SW480 (cell line): ENCODE measurements at places on chromosomes 6 and 20.

DNA sequence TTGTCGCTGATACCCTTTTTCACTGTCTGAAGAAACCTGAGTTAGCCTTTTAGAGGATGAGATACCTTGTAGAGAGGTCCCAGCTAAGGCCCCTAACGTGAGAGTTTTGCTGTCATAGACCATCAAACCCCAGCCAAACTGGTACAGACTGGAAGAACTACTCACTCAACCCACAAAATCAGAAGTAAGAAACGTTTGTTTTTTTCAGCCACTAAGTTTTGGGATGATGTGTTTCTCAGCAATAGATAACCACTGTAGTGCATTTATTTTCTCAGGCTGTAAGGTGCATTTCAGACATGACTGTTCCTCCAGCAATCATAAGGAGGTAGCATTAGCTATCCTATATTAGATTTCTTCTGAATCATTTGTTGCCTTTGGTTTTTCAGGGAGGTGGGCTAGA, 407.3 kb upstream of the FLRT3 start:
- DNase-seq = no peak

DNA sequence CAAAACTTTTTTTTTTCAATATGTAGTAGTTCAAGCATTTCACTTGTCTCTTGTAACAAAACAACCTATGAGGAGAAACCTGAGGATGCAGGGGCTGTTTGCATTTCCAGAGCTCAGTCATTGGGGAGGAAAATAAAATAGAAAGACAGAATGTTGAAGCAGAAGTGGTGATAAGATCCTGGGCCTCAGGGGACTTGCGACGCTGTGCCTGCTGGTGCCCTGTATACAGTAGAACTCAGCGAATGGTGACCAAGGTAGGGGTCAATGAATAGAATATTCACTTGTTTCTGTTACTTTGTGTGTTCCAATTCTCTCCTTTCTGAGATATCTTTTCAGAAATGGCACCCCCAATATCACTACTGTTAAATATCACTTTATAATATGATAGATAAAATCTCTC, 271.6 kb downstream of the FARS2 start:
- DNase-seq = no peak

DNA sequence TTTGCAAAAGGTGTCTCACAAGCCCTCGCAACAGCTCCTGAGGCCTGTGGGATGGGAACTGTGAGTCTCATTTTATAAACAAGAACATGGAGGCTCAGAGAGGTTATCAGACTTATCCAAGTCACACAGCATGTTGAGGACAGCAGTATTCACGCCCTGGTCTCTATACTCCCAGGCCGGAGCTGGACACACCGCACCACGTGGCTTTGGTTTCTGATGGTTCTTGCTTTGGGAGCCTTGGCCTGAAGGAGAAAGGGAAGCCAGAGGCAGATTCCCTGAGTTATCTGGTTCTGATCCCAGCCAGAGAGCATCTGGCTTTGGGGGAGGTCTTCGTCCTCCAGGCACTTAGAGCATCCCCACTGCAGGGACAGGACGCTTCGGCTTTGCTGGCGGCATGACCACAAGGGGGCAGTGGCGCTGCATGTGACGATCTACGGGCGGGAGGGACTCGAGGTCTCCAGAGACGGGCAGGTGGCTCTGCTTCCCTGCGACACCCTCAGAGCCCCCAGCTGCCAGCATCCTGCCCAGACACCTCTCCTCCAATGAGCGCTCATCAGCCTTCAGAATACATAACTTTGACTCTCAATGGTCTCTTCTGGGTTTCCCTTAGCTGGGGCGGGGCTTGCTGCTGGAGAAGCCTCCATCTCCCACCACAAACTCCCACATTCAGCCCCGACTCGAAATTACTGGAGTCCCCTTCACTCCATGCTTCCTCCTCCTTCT, 51.4 kb upstream of the SAYSD1 start:
- DNase-seq = peak; percentile 55

DNA sequence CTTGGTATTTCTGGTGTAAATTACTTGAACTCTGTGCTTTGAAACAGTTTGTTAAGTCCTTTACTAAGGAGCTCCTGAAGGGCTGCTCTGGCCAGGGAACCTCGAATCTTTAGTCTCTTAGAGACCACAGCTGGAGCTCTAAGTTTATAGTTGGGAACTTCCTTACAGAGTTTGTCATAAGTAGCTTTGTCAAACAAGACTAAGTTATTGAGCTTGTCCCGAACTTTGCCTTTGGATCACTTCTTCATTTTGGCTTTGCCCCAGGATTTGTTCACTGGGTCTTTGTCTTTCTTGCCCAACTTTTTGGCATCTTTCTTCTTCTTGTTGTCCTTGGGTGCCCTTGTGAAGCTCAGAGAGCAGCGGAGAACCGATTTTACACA, 64.8 kb downstream of the FAM50B start:
- DNase-seq = no peak

GRCh38 chr20:17827759-17828559, 128.2 kb downstream of the BANF2 start:
- DNase-seq = no peak

DNA sequence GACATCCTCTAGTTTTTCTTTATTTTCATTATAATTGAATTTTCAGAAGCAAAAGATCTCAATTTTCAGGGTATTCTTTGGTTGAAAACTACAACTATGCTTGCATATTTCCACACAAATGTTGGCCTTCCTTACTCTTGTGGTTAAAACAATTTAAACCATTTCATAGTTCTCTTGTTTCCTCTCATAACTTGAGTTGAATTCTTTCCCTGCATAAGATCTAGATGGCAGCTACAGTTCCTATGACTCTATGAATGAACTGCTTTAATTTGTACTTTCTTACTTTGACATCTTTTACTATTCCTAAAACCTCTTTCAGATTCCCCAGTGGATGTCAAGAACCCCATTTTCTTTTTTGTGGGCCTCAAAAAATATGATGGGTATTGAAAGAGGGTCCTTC, 564.5 kb downstream of the NKAIN2 start:
- no peak for DNase-seq

GRCh38 chr6:33430334-33430733, 10.5 kb downstream of the SYNGAP1 start:
- DNase-seq = no peak

- DNase-seq = no peak
These were observed 543.1 kb downstream of the PRKN start for GRCh38 chr6:162184465-162184864.

DNA sequence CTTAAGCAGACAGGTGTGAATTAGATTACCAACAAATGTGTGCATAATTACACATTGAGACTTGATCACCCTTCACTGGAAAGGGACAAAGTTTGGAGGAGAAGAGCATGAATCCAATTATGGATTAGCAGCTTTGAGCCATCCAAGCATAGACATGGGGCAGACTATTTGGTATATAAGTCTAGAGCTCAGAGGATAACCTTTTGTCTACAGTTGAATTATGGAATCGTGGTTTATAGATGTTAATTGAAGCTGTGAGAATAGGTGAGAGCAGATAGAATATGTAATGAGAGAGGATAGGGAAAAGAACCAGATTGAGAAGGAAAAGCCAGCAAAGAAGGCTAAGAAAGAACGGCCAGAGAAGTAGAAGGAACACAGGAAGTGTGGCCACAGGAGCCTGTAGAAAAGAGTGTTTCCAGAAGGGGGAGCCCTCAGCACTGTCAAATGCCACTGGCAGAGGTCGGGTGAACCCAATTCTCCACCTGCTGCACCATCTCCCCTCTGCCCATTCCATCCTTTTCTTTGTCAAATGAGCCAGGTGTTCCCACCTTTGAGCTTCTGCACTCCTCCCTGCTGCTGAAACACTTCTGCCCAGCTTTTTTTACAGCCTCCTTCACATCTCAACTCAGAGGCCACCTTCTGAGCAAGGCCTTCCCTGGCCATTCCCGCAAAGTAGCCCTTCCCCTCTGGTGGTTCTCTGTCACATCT, 7.3 kb downstream of the DNTTIP1 start:
- DNase-seq = peak; percentile 69

DNA sequence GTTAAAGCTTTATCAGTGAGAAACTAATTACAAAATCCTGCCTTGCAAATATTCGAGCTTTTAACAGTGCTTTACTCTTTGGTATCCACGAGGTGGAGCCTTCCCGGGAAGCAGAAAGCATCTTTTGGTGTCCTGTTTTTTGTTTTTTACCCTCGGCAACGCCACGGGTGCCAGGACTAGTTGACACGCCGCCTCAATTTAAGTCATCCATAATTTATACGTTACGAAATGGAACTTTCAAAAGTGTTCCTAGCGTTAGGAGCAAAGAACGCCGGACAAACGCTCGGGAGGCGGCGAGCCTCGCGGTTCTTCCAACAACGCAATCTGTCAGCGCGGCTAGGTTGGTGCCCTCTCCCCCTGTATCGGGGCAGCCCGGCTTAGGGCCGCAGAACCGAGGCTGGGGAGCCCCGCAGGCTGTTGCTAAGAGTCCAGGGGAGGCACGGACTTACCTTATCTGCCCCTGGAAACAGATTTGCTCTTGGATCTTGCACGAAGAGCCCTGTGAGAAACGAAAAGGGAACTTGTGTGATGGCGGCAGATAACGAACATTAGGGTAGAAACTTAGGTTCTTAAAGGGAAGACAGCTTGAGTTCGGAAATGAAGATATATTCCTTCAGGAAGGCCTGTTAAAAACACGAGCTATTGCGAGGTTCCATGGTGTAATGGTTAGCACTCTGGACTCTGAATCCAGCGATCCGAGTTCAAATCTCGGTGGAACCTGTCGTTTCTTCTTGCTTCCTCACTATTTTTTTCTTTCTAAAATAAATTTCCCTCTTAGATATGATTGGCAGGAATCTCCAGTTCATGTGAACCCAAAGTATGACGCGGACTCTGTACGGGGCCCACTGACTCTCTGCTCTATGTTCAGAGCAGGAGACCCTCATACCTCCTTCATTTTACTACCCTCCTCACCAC, 46.2 kb upstream of the ZNF184 start:
- DNase-seq = peak; percentile 85

GRCh38 chr6:136793363-136793762, 1.1 kb upstream of the MAP3K5 start:
- DNase-seq = no peak

GRCh38 chr6:7726416-7727085, 652 bp downstream of the BMP6 start:
- peak; percentile 24 for DNase-seq

DNA sequence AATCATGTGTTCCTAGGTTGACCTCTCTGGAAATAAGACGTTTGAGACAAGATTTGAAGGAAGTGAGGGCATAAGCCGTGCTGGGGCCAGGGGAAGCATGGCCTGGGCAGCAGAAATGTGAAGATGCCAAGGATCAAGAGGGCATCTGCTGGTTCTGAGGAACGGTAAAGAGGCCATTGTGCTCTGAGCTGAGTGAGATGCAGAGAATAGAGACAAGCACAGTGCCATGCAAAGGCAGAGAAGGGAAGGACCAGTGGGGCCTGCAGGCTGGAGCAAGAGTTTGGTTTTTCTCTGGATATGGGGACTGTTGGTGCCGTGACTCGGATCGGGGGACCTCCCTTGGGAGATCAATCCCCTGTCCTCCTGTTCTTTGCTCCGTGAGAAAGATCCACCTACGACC, 50.8 kb downstream of the SMPDL3A start:
- no peak for DNase-seq

GRCh38 chr20:51122931-51123658, 100.2 kb upstream of the KCNG1 start:
- no peak for DNase-seq

DNA sequence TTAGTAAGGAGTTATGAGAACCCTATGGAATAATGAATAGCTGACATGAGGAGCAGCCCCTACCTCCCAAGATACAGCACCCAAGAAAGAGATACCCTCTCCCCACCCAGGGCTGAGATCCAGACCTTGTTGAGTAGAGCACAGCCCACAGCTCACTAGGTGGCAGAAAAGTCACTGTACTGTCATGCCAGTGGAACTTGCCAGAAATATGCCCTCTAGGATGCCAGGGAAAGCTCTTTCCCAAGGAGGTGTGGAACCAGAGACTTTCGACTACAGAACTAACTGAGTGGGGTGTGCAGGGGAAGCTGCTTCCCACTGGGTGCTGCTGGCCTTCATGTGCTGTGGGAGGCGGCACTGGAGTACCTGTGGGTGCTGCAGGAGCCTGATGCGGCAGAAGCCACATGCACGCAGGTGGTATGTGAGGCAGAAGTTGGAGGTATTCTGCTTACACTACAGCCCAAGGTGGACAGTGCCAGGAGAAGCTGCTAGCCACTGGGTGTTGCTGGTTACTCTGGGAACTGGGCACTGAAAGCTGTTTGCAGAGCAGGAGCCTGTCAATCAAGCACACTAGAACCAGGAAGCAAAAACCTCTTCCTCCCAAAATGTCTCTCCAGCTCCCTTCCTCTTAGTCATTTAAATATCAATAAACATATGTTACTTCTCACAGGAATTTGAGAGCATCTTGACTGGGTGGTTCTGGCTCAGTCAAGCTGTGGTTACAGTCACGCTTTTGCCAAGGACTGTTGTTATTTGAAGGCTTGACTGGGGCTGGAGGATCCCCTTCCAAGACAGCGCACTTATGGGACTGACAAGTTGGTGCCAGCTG, 17.8 kb downstream of the ARMC12 start:
- no peak for DNase-seq

DNA sequence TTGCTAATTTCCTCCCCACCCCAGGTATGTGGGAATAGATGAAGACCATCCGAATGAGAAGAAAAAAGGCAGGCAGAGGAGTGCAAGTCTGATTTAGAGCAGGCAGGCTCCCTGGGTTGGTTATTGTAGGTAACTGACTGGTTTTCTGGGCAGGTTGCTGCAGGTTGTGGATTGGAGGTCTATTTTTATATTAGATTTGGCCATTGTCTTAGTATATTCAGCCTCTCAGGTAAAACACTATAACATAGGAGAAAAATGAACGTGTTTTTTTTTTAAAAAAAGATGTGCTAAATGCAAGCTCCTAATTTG, 492 bp upstream of the TBC1D7 start:
- DNase-seq = no peak

- DNase-seq = no peak
These were observed 10.2 kb upstream of the MYT1 start for GRCh38 chr20:64153861-64154589.
